ENCODE measurements at places on chromosomes 3 and 15.
A peak's percentile ranks its signal among the peaks of the same experiment; 100 is the strongest.

GRCh38 chr3:197231321-197231720 is 67.1 kb downstream of the DLG1 start:
- DNase-seq, result no peak

DNA sequence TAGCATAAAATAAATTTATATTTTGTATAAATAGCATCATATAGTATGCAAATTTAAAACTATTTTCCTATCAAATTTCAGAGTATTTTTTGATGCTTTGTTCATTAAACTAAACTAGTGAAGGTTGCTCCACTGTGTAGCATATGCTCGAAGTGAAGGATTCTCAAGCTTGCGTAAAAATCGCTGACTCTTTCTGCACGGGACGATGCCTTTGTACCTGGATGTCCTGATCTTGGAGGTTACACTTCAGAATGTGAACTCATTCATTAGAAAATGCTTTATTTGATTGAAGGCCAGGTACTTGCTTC is 305.0 kb downstream of the WDR72 start:
- DNase-seq, result no peak

DNA sequence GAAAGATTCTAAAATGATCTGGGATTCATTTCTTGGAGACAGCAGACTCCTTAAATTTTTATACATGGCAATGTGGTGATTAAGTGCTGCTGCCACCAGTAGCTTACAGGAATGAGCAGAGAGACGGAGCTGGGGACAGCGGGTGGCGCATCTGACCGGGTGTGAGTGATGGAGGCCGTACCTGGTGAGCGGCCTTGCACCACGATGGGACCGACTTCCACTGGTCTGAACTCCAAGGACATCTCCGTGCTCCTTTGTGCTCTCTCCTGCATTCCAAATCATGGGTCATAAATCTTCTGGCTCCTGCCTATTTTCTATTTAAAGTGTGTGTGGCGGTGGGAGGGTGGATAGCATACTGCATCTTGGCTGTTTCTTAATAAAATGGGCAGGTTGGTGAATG is 262.6 kb downstream of the ABHD5 start:
- DNase-seq, result no peak

DNA sequence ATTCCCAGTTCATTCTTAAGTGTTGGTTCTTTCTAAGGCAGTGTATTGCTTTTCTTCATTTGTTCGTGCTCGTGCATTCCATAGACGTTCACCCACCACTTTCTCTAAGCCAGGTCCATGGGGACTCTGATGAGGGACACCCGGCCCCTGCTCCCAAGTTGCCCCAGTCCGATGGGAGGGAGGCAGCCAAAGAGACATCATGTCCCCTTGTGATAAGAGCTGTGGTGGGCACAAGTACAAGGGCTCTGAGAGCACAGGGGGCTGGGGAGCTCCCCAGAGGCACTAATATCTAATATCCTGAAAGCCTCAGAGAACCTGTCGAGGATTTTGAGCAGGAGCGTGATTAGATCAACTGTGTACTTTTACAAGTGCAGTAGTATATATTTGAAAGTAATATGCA is 6.3 kb downstream of the SPSB4 start:
- DNase-seq, result no peak

- DNase-seq, result no peak
These were observed 167.7 kb downstream of the CHL1 start for GRCh38 chr3:364287-364686.

GRCh38 chr15:42155546-42156242 is 742 bp downstream of the PLA2G4F start:
- DNase-seq, result no peak

DNA sequence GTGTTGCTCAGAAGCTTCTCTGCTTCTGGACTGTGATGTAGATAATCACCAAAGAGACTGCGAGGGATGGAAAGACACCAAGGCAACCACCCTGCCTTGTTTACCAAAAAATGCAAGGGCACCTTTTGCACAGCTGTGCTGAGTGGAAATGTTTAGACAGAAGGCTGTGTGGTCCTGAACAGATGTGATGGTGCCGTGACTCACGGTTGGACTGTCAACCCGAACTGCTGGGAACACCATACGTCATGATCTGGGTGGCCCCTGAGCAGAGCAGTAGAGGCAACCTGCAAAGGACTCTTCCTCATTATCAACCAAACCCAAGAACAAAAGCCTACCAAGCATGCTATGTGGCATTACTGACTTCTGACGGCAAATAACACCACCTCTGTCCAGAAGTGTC is 61.3 kb upstream of the LPP start:
- no peak for DNase-seq

DNA sequence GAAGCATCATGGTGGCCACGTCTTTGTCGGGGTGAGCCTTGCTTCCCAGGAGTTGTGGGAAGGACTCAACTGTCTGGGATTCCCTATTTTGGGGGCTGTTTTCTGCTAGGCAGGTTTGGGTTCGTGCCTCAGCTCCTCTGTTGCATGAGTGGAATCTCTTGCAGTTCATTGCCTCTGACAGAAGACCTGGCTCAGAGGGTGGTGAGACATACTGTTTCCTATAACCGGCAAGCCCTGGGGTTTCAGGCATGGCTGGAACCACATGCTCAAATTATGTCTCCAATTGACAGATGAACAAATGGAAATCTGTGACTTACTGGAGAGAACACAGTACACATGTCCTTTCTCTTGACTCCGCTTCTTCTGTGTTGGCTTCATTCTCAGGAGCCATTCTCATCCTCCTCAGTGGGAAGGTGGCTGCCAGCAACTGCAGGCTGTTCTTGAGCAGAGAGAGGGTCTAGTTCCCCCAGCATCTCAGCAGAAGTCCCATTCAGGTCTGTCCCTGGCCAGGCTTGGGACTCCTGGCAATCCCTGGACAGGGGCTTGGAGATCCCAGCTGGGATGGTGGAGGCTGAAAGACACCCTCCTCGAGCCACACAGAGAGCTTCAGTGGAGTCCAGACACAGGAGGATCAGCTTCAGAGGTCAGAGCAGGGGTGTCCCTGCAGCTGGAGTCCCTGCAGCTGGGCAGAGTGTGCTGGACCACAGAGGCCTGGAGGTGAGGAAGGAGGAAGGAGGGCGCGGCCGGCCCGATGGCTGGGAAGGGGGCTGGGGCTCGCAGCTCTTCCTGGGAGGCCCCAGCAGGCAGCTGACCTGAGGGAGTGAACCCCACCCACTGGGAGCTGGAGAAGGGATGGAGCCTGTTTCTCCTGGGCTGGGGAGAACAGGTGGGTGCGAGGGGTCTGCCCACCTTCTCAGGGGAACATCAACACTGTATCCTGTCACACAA is 97.6 kb downstream of the LSM3 start:
- no peak for DNase-seq

GRCh38 chr15:51496246-51496645 is 126.3 kb downstream of the DMXL2 start:
- no peak for DNase-seq

- peak; percentile 89 for DNase-seq
These were observed 560.0 kb upstream of the CFAP20DC start for GRCh38 chr3:59609657-59610348.

- DNase-seq, result no peak
These were observed 36.4 kb downstream of the CFAP100 start for GRCh38 chr3:126431103-126431534.

DNA sequence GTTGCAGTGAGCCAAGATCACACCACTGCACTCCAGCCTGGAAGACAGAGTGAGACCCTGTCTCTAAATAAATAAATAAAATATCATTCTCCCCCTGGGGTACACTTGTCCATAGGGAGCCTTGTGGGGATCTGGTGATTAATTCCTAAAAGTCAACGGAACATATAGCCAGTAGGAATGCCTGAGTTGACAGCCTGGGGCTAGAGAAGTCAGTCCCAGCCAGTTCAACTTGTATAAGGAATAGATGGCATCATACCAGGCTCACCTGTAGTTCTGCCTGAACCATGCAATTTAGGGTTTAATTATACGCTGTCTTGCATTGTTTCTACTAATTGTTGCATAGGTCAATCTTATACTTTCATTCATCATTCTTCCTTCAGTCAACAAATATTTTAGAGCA is 5.9 kb upstream of the BOC start:
- no peak for DNase-seq

GRCh38 chr3:127590282-127590592 is 296 bp downstream of the TPRA1 start:
- DNase-seq, result no peak

- DNase-seq, result no peak
These were observed 37.1 kb upstream of the ARNT2 start for GRCh38 chr15:80367094-80367493.

GRCh38 chr3:64837986-64838735 is 150.4 kb upstream of the ADAMTS9 start:
- no peak for DNase-seq

DNA sequence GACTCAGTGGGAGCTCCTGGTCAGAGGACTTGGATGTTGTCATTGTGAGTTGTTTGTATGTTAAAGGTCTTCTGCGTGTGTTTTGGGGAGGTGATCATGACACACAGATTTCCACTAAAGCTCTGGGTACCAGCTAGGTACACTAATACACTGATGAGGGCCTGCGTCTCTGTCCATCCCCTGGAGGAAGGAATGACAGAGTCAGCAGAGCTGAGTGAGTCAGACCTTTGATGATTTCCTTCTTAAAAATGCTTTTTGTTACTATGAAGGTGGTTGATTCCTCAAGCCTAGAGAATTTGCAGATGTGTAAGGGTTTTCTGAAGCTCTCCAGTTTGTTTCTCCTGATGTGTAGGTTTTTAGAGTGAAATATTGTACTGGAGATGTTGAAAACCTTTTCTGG is 424.1 kb upstream of the TPM1 start:
- no peak for DNase-seq

- DNase-seq, result no peak
These were observed 121.8 kb upstream of the NLGN1 start for GRCh38 chr3:173275740-173276139.

DNA sequence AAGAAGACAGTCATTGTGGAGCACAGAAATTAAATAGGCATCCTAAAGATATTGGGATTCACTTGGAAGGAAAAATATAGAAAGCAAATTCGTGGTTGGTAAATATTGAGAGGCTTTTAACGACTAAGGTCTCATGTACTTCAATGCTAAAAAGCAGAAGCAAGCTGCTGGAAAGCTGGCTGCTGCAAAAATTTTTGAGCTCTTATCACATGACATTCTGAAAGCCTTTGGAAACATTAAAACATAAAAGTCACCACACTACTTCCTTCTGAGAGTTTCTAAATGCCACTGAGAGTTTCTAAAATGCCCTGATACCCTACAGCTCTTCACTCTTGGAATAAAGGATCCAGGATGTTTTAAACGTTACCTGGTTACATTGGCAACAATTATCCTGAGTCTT is 39.0 kb upstream of the CBLB start:
- DNase-seq, result no peak

DNA sequence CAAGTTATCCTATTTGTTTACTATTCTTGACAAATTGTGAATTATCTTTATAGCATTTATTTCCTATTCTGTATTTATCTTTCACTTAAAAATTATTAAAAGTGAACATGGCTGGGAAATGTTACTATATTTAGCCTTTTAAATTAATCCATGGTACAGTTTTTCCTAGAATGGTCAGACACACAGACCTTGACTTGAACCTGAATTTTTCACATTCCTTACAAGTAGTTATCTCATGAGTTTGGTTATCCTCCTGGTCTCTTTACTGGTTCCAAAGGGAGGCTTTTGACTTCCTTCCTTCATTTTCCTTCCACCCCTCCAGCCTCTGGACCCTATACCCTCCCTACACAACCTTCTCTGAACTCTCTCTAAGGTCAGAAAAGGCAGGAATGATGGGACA is 280.6 kb downstream of the SATB1 start:
- no peak for DNase-seq

DNA sequence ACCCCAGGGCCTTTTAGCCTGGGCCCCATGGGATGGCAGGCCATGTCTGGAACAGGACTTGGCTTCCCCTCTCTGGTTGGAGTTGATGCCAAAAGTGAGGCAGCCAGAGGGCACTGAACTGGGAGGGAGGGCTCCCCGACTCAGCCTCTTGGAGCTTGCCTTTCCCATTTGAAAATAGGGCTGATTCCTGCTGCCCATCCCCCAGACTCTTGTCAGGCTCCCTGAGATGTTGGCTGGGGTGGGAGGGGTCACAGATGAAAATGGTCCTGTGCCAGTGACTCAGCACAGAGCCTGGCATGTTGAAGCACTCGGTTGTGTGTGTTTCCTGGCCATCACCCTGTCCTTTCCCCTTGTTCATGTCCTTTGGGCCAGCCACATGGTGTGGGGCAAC is 6.6 kb downstream of the PPCDC start:
- peak; percentile 67 for DNase-seq

DNA sequence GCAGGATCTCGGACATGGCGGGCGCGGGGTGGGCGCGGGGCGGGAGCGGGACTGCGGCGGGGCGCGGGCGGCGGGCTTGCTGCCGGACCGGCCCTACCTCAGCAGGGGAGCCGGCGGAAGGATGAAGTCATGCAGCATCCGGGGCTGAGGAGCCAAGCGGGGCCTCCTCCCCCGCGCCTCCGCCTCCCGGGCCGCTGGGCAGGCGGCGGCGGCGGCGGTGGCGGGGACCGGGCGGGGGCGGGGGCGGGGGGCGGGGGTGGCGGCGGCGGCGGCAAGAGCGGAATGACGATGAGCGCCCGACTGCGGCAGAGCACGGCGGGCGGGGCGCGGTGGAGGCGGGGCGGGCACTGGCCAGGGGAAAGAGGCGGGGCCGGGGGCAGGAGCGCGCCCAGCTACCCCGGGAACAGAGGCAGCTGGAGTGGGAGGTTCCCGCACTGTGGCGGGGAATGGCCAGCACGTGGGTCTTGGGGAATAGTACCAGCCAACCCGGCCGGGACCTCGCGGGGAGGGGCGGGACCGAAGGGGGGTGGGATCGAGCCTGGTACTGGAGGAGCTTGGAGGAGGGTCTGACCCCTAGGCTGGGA is at the start of gene CAMK2N2:
Gene CAMK2N2 (minus strand): TSS at position 284 of the 584 bp plus-strand sequence. CDS start 268 bp downstream, at position 16.
- DNase-seq, result peak; percentile 89

DNA sequence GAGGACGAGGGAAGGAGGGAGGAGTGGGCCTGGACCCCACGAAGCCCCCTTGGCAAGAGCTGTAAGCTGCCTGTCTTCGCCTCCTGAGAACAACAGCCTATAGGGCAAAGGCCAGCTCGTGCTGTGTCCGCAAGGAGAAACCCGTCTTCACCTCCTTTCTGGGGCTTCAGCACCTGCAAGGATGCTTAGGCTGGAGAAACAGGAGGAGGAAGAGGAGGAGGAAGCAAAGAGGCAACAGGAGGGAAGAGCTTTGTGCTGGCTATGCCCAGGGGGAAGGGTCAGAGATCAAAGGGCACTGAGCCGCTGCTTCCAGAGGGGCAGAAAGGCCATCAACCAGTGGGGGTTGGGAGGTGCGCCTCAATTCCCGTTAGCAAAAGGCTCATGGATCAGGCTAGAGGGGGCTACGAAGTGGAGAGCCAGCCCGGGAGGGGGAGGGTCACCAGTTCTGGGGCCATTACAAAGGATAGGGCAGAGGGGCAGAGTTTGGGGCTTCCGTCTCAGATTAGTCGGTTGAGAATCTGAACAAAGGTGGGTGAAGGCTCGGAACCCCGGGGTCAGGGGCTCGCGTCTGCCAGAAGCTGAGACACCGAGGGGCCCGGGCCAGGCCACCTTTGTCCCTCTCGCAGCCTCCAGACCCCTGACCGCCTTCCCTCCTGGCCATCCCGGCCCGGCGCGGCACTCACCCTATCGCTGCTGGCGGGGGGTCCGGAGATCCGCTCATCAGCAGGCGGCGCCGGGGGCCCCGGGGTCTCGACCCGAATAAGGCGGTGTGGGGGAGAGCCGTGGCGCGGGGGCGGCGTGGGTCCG is 792 bp downstream of the SHF start:
- DNase-seq, result no peak
